ENCODE measurements at places on chromosomes 12 and 14. TPM values are rescaled to one million over a fixed set of nuclear protein-coding genes. Genes with fewer than 3 reads are reported as not detected.

DNA sequence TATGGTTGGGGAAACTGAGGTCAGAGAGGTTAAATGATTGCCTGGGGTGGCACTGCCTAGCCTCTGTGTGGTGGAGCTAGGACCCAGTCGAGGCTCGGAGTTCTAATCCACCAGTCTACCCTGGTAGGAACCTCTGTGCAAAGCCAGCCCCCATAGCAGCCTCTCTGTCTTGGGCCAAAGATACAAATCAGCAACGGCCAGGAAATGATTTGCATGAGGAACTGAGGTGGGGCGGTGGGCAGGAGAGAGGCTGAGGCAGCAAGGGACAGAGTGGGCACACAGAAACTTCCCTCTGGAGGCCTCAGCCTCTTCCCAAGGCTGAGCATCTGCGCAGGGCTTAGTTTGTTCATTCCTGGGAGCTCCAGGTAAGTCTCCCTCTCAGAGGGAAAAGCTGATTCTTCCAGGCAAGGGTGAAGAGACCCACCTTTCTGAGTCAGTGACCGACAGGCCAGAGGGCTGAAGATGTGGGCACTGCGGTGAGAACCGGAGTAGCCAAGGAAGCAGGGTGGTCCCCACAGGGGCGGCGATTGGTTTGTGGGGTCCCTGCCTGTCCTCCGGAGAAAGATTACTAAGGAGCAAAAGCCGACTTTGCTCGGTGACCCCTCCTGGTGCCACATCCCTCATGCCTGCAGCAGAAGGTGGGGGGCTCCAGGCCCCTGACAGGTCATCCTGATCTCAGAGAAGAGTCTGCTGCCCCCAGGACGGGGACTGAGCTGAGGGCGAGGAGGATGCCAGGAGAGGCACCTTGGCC is 134.6 kb downstream of the CACNA1C start:
- DNase-seq, result no peak
- H3K27me3 ChIP-seq, result peaks cover 4% of the 10 kb centered on the region
- H3K27ac ChIP-seq, result no peak overlapping the region
- H3K36me3 ChIP-seq, result no peaks in the 10 kb centered on the region

- H3K36me3 ChIP-seq, result no peaks in the 10 kb centered on the region
- no peak overlapping the region for H3K4me3 ChIP-seq
- no peaks in the 10 kb centered on the region for H3K27me3 ChIP-seq
- no peaks in the 10 kb centered on the region for H3K4me1 ChIP-seq
- no peak for DNase-seq
These were observed 279.3 kb upstream of the FLRT2 start for GRCh38 chr14:85250414-85251189.

DNA sequence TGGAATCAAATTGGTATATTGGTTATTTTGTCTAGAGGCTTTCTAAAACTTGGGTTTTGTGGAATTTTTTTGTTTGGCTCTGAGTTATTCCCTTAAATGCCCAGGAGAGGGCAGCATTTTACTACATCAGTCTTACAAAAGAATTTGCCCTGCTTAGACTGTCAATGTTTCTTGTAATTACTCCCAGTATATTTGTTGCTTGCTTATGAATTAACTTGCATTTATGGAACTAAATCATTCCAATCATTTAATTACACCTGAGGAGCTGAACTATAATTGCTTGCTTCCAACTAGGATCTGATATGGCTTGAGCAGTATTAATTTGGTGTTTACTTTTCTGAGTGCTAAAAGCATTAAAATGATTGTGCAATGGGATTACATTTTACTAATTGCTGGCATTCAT is 48.7 kb downstream of the MIPOL1 start:
- H3K36me3 ChIP-seq, result no peaks in the 10 kb centered on the region
- no peak overlapping the region for H3K4me3 ChIP-seq
- no peak for DNase-seq

DNA sequence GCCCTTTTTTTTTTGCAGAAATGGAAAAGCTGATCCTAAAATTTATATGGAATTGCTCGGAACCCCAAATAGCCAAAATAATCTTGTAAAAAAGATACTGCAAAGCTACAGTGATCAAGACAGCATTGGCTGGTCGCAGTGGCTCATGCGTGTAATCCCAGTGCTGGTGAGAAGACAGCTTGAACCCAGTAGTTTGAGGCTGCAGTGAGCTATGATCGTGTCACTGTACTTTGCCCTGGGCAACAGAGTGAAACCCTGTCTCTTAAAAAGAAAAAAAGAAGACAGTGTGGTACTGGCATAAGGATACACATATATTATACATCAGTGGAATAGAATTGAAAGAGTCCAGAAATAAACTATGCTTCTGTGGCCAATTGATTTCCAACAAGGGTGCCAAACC is 5.4 kb downstream of the ITGB7 start:
- no peaks in the 10 kb centered on the region for H3K27me3 ChIP-seq
- H3K27ac ChIP-seq, result peak overlapping the region; percentile 58
- peaks cover 79% of the 10 kb centered on the region for H3K36me3 ChIP-seq

GRCh38 chr14:84809158-84809557 is 720.8 kb upstream of the FLRT2 start:
- H3K27me3 ChIP-seq, result no peaks in the 10 kb centered on the region
- H3K27ac ChIP-seq, result no peak overlapping the region
- H3K4me1 ChIP-seq, result no peaks in the 10 kb centered on the region
- DNase-seq, result no peak
- H3K4me3 ChIP-seq, result no peak overlapping the region

TAS2R9 gene
- total RNA-seq, result not detected

All from activated CD8-positive, alpha-beta T cell treated with anti-CD3 and anti-CD28 coated beads, Interleukin-2, amount 10 ng/mL, durations not matched to agents 7 days and 5 days (primary cell).